Left hindlimb (tissue), 1 donor: ENCODE measurements at places on chromosomes 3 and 15.

DNA sequence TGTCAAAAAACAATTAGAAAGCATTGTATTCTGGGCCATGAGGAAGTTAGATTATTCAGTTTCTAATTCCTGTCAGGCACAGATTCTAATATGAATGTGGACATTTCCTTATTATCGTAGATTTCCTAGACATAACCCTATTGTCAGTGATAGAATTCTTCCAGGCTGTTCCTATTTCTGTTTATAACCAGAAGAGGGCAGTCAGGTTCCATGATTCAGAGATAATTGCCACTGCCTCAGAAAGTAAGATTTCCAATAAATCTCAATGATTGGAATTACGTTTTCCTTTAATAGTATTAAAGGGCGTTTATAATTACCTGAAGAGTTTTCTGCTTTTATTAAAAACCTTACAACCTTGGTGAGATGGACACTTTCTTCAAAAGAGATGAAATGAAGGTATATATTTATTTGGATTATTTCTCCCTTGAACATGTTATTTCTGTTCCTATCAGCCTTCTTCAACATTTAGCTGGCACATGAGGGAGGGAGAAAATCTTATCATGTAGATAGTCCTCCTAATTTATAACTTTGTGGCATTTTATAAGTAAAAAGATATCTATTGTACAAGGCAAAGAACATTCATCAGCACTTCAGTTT lies 439.2 kb downstream of the MCTP2 start:
- DNase-seq = no peak

DNA sequence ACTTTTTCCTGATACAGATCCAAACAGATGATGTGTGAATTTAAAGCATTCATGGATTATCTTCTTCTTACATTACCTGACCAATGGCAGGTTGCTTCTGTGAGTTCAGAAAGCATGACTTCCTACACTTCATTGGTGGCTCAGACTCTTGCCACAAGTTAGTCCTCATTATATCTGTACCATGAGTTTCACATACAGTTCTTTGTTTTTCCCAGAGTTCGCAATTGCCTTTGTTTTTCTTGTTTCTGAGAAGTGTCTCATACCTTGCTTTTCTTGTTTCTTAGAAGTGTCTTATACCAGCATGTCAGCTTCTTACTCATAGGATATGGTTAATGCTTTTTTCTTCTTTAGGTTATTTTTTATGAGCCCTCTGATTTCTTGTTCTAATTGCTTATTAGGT lies 133.8 kb upstream of the TLE3 start:
- DNase-seq = no peak

GRCh38 chr15:101183226-101183930 lies 68.5 kb downstream of the CHSY1 start:
- peak; percentile 73 for DNase-seq

GRCh38 chr15:69997813-69998212 lies 99.9 kb downstream of the TLE3 start:
- no peak for DNase-seq

GRCh38 chr15:88834211-88834812 lies 31.1 kb downstream of the ACAN start:
- peak; percentile 74 for DNase-seq

- no peak for DNase-seq
These were observed 100.6 kb downstream of the OXNAD1 start for GRCh38 chr3:16365491-16366128.

DNA sequence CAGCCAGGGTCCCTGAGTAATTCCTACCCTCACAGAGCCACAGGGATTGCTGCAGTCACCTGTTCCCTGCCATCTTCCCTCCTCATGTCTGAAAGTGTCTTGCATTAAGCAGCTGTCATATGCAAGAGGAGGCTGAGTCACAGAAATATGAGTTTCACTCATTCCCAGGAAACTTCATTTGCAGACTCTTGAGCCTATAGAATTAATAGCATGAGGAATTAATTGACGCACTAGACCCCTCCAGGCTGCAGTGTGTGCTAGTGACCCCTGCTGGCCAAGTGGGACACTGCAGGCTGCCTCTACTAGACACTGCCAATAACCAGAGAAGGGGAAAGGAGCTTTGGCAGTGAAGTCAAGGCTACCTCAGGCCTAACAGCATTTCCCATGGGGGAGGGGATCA lies 50.6 kb upstream of the SLC6A1 start:
- DNase-seq = no peak

DNA sequence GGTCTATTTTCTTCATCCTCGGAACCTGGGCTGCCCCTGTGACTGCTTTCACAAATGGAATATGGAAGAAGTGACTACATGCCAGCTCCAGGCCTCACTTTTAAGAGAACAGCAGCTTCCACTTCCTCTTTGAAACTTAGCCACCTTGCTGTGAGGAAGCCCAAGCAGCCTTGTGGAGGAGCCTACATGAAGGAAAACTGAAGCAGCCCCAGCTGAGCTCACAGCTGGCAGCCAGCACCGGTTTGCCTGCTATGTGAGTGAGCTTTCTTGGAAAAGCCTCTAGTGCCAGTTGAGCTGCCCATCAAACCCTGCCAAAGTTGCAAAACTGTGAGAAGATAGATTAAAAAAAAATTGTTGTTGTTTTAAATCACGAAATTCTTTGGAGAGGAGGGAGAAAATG lies 498.0 kb upstream of the PROK2 start:
- no peak for DNase-seq

DNA sequence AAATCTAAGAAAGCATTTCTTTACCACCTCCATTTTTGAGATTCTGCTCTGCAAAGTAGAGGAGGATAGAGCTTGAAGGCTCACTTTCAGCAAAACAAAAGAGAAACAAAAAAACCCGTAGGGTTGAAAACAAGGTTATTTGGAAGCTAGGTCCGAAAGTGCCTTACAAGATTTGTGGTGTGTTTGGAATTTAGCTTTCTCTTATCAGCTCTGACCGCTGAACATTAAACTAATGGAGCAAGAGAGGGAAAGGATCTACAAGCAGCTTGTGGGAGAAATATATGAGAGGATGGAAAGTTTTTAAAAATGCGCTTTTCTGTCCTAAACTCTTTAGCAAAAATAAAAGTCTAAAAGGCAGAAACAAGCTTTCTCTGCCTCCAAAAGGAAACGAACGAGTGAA lies 545.5 kb downstream of the NTRK3 start:
- no peak for DNase-seq

DNA sequence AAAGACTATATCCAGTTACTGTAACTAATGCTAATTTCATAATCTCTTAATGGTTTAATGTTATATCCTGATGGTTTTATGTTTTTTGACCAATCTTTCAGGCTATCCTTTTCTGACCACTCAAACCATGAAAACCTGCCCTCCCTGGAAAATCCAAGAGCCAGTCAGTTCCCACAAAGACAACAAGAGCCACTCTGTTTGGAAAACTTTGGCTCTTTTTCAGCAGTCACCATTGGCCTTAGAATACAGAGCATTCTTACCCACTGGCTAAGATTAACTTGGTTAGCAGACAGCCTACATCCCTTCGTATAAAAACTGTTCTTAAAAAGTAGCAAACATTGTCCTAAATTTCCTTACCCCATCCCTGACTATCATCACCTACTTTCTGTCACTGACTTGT lies 32.9 kb downstream of the ALCAM start:
- no peak for DNase-seq

- DNase-seq = no peak
These were observed 67.5 kb downstream of the KCNMB2 start for GRCh38 chr3:178603735-178604134.

DNA sequence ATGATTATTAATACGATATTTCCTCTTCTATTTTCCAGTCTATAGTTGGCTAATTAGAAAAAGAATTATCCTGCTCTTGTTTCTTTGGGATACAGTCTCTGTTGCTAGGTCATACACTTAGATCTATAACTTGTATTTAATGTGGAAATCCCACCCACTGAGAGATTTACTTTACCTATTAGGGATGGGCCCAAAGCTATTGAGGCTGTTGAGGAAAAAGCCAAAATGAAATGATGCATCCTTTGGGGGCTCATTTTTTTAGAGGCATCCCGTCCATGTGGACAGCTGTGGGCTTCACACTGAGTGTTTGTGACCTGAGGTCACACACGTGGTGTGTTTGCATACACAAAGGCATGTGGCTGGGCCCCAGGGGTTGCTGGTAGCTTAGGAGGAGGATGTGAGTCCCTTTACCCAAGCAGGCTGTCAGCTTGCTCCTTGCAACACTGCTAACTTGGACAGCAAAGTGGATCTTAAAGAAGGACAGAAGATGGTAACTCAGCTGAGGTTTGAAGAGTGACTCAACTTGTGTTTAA lies 477.4 kb downstream of the AGBL1 start:
- peak; percentile 37 for DNase-seq

DNA sequence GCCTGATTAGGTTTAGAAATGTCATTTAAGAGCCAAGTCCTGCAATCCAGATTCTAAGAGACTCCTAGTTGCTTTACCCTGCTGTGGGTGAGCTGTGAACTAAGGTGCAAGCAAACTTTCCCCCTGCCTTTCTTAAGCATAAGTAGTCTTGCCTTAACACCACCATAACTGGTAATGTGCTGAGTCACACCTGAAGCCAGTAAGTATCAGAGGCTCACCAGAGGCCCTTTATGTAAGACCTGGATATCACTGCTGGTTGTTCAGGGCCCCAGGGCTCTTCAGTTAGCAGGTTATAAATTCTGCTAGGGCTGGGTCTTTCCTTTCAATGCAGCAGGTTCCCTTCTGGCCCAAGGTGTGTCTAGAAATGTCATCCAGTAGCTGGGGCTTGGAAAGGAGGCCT lies 509.9 kb downstream of the VGLL3 start:
- no peak for DNase-seq

DNA sequence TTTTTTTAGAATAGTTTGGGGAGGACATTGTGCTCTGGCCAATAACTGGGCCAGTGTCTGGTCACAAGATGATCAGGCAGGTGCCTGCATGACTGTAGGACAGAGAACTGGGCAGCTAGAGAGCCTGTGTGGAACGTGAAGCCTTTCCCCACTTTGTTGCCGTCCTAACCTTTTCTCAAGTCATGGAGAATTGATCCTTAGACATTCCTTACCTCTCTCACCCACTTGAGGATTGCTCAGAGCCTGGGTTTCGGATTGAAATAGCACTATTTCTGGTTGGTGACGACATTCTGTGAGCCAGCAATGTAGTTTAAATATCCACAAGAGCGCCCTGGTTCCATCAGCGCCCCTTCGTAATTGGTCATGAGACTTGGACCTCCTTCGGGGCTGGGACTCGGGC lies 138.4 kb downstream of the IGF1R start:
- no peak for DNase-seq

GRCh38 chr3:70249509-70250160 lies 62.8 kb downstream of the MDFIC2 start:
- DNase-seq = no peak

DNA sequence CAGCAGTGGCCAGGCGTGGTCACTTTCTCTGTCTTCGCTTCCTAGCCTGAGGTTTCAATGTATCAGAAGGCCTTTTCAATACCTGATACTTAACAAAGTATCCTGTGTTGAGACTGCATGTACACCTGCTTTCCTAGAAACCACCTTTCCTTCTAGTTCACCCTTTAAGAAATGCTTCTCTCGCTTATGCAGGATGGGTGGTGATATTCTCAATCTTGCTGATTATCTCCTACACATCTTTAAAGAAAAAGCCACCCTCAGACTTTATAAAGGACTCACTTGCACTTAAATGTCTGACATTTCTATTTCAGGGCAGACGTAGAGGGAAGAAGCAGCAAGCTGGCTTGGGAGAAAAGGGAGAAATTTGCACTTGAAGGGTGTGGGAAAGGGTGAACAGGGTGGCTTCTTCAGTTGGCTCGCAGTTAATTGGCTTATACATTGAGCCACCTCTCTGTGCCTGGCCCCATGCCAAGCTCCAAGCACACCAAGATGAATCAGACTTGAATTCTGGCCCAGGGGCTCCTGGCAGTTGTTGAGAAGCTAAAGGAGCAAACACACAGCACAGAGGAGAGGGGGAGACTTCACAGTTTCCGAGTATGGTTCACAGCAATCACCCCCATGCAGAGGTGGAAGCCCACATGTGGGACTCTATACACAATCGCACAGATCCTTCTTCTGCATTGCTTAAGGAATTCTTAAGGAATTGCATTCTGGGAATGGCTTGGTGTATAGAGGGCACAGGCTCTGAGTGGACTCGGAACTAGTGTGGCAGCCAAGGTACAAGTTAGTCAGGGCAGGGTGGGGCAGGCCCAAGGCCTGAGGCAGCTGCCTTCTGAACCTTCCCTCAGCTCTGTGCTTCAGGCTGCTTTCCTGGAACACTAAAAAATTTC lies 1.3 kb downstream of the ARL6IP5 start:
- DNase-seq = peak; percentile 81

- DNase-seq = no peak
These were observed 196.1 kb upstream of the THRB start for GRCh38 chr3:24690777-24691176.

DNA sequence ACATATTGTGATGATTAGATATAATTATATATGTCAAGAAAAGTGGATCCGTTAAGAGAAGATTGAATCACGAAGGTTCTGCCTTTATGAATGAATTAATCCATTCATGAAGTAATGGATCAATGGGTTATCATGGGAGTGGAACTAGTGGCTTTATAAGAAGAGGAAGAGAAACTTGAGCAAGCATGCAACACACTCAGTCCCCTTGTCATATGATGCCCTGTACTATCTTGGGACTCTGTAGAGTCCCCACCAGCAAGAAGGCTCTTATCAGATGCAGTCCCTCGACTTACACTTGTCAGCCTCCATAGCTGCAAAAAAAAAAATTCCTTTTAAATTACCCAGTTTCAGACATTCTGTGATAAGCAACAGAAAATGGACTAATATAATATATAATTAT lies 301.9 kb downstream of the RAP2B start:
- DNase-seq = no peak

DNA sequence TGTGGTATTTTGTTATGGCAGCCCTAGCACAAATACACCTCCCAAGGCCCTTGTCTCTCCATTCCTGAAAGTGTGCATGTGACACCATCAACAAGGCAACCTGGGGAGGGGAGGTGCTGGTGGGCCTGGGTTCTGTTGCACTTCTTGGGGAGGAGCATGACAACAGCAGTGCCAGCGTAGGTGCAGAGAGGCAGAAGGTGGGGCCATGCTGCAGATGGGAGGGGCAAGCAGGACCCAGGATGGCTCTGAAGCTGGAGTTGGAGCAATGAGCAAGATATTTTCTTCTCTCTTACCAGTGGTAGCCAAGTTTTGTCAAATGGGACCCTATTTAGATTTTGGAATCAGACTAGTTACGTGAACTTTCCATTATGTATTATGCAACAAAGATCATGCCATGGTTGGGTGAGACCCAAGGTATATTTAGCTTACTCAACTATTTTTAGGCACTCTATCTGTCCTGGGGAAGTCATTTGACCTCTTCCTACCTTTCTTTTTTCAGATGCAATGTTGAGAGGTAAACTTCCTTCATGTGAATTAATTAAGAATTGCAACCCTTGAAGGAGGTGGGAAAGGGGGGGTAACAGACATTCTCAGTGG lies 3.4 kb downstream of the FYCO1 start:
- DNase-seq = no peak
